ENCODE measurements at places on chromosomes 6 and 20. TPM values are rescaled to one million over a fixed set of nuclear protein-coding genes. Genes with fewer than 3 reads are reported as not detected.

GRCh38 chr6:1669996-1670395 is 60.3 kb downstream of the FOXC1 start:
- DNase-seq = no peak

- DNase-seq = no peak
Measured at GRCh38 chr6:156925718-156926607, 148.8 kb downstream of the ARID1B start.

GRCh38 chr20:39800111-39800510 is 838.0 kb downstream of the DHX35 start:
- no peak for DNase-seq

DNA sequence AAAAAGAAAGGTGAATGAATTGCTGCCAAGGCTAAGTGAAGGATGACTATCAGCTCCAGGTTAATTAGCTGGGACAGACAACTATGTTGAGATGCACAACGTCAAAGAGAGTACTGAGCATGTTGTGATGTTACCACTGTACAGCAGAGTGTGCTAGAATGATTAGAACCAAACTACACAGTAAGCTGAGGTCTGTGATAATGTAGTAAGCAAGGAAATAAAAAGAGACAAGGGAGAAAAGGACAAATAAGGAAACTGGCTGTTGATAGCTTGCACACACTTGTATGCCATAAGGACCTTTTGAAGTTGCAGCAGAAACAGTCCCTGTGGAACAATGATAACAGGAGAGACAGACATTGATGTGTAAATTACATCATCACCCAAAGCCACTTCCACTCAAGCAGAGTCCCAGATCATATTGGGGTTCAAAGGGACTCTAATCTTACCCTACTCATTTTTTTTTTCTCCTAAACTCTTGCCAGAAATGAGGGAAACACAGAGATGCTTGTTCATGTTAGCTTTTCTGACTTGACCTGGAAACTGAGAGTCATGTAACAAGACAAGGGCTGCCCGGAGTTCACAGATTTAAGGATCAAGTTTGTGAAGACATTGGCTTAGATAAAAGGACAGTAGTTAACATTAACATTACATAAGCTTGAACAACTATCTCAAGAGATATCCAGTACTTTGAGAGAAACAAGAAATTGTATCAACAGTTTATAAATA is 189.9 kb downstream of the CENPW start:
- DNase-seq = no peak

- DNase-seq = peak; percentile 58
Measured at GRCh38 chr20:35511814-35512420, 17.5 kb downstream of the C20orf173 start.

DNA sequence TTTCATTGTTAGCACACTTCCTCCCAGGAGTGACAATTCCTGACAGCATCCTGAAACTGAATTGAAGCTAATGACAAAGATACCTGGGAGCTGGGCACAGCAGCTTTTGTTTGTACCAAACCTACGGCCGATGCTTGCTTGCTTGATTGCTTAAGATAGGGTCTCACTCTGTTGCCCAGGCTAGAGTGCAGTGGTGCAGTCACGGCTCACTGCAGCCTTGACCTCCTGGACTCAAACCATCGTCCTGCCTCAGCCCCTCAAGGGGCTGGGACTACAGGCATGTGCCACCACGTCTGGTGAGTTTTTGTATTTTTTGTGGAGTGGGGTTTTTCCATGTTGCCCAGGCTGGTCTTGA is 84.7 kb upstream of the SCP2D1 start:
- no peak for DNase-seq

DNA sequence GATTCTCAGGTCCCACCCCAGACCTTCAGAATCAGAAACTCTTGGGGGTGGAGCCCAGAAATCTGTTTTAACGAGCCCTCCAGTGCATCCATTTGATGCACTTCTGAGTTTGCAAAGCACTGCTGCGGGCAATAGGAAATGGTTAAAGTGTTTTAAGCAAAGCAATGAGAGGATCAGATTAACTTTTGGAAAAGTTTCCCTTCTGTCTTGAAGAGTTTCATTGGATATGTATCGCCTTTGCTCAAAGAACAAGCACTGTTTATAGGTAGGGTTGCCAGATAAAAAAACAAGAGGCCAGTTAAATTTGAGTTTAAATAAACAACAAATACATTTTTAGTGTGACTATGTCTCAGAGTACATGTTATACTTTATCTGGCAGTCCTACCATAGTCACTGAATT is 226.0 kb downstream of the BMP7 start:
- no peak for DNase-seq

DNA sequence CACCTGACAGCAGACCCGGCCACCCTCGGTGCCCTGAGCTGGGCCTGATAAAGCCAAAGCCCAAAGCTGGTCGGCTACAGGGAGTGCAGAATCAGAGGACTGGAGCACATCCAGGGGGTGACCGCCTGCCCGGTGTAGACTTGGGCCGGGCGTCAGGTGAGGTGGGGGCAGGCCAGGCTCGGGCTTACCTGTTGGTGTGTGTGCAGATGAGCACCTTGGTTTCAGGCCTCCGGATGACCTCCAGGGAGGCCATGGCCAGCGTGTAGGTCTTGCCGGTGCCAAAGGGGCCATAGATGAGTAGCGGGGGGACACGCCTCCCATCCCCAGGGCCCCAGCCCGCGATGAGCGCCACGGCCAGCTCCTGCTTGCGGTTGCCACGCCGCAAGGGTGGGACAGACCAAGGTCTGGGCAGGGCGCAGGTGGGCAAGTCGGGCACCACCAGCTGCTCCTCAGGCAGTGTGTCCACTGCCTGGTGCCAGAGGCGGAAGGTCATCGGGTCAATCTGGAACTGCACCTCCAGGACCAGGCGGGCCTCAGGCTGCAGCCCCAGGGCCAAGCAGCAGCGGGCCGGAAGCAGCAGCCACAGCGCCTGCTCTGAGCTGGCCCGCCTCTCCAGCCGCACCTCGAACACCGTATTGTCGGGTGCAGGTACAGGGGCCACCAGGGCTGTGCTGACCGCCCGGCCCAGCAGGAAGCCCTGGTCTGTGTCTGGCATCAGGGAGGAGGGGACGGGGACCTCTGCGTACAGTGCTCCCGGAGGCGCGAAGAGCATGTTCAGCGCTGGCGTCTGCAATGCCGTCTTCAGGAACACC is 5.7 kb downstream of the HELZ2 start:
- DNase-seq = no peak

DNA sequence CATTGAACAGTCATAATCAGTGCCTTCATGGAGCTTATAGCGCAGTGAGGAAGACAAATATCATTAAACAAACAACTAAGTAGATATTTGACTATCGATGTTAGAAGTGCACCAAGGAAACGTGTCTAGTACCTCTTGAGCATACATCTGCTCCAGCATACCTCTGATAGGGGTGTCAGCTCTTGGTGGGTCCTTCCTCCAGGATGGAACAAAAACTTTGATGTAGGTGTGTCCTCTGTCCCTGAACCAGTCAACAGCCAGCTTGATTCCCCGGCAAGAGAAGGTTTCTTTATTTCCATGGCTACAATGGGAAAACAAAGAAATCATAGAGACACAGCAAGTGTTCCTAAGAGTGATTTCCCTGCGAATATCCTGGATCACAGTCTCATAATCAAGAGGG is 23.1 kb downstream of the ZC3H12D start:
- DNase-seq = no peak

DNA sequence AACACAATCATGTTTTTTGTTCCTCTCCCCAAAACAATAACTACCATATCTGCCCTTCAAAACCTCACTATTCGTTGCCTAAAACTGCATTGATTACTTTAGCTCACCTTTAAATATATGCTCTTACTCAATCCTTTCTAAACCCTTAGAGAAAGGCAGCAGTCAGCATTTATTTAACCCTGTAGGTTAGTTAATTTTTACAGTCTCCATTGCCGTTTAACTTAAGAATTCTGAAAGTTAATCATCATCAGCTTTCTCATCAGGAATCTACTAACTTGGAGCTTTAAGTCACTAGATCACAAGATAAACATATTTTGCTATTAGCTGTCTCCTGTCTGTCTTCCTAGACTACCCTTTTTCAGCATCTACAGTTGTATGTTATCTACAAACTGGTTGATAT is 991.9 kb downstream of the EPHA7 start:
- DNase-seq = no peak

DNA sequence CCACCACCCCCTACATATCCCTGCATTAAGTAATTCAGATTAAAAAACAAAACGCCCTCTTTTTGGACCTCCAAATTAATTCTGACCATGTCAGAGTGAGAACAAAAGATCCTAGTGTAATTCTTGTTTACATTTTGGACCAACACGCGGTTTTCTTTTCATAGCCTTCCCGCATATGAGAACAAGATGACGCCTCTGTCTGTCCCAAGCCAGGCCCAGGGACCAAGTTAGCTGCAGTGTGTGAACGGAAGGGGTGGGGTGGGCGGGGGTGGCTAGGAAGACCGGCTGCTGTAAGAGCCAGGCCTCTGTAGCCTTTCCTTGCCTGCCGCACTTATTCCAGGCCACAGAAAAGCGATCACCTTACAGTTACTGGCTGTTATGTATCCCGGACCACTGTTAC is 68.0 kb downstream of the PLCG1 start:
- no peak for DNase-seq

GRCh38 chr6:168365422-168366165 is 46.0 kb upstream of the DACT2 start:
- DNase-seq = peak; percentile 50

DNA sequence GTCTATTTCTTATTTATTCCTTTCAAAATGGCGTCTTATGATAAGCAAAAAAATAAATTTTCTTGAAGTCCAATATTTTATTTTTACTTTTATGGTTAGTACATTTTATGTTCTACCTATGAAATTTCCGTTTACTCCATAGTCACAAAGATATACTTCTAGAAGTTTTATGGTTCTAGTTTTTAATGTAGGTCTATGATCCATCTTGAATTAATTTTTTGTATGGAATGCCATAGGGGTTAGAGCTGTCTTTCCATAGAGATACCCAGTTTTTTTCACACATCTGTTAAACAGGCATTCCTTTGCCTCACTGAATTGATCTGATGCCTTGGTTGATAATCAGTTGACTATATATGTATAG is 24.9 kb upstream of the ASIP start:
- DNase-seq = no peak

GRCh38 chr6:156689656-156690055 is 87.5 kb upstream of the ARID1B start:
- DNase-seq = no peak

- DNase-seq = no peak
Measured at GRCh38 chr20:14333721-14334120, 3.7 kb downstream of the FLRT3 start.

DNA sequence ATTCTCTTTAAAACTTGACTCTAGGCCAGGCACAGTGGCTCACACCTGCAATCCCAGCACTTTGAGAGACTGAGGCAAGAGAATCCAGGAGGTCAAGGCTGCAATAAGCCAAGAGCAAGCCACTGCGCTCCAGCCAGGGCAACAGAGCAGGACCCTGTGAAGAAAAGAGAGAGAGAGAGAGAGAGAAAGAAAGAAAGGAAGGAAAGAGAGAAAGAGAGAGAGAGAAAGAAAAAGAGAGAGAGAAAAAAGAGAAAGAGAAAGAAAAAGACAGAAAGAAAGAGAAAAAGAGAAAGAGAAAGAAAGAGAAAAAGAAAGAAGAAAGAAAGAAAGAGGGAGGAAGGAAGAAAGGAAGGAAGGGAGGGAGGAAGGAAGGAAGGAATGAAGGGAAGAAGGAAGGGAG is 76.7 kb downstream of the RIN2 start:
- DNase-seq = no peak

GRCh38 chr6:122406187-122406586 is 6.7 kb downstream of the HSF2 start:
- DNase-seq = no peak

DNA sequence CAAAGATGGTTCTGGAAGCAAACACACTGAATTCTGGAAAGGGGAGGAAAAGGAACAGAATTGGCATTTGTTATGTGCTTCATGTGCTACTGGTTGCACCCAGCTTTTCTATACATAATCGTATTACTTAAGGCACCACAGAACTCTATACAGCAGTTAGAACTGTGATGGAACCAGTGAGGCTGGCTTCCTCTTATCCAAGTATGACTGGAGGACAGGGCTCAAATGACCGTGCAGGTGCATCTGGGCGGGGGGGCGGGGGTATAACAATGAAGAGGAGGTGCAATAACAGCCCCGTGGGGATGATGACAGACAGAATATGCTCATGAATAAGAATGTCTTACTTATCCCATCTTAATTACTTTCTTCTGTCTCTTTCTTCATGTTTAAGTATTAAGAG is 144.2 kb downstream of the BTBD9 start:
- DNase-seq = no peak

- DNase-seq = no peak
Measured at GRCh38 chr6:29520232-29520631, 32.5 kb upstream of the MAS1L start.

GRCh38 chr6:135506270-135506997 is 8.9 kb upstream of the AHI1 start:
- no peak for DNase-seq

- DNase-seq = no peak
Measured at GRCh38 chr6:7155871-7156579, 48.3 kb downstream of the RREB1 start.

DNA sequence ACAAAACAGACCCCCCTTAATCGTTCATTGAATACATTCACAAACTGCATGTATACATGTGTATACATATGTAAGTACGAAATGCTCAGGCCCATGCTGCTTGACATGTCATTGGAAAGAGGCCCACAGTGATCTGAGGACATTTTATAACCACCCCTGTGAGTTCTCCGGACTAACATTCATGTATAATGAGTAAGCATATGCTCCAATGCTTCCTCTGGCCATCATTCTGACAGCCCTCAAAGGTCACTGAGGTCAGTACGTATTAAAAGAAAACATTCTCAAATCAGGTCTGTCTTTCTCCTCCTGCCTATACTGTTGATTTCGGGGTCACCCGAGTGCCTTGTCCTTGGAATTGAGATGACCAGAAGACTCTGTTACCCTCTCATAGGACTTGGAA is 54.9 kb downstream of the TENT5A start:
- DNase-seq = no peak

- DNase-seq = peak; percentile 20
Measured at GRCh38 chr6:120871416-120872261, 462.6 kb downstream of the TBC1D32 start.

GRCh38 chr20:51528263-51529027 is 14.1 kb downstream of the NFATC2 start:
- DNase-seq = no peak

GRCh38 chr20:35607003-35607735 is 8.5 kb upstream of the SPAG4 start:
- no peak for DNase-seq

The ZFP57 gene
- total RNA-seq = 0.10 TPM

The ANKRD6 gene
- 10.5 TPM for total RNA-seq

The PNLDC1 gene
- total RNA-seq = not detected

The KHDC3L gene
- 0.87 TPM for total RNA-seq

The PNISR gene
- total RNA-seq = 76.9 TPM

The KCNK17 gene
- 1.4 TPM for total RNA-seq

The ZNF337 gene
- total RNA-seq = 7.1 TPM

The TGM2 gene
- total RNA-seq = 0.83 TPM

The OLIG3 gene
- total RNA-seq = 0.28 TPM

The NCOA7 gene
- total RNA-seq = 4.1 TPM

The MRAP2 gene
- total RNA-seq = 4.2 TPM

The CAP2 gene
- 11.3 TPM for total RNA-seq

The HRH3 gene
- total RNA-seq = 1.9 TPM

The SLC17A3 gene
- total RNA-seq = not detected

The MOG gene
- total RNA-seq = 2.0 TPM

Data from H7 (cell line).